ENCODE measurements at places on chromosomes 4 and X.

DNA sequence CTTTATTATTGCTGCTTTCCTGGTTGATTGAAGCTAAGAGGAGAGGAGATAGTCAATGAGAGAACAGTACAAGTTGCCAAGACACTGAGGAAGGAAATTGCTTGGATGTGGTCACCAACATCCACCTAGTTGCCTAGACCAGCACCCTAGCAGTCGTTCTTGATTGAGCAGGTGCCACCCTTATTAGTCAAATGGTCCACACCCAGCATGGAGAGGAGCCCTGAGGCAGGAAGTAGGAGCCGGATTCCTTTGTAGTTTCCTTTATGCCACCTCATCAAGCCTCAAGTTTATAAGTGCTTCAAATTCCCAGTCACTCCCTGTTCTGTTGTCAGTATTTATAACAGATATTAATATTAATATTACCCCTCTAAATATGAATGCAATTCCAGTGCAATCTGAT lies 19.1 kb downstream of the PAGE2 start:
- H3K27me3 ChIP-seq, result no peaks in the 10 kb centered on the region
- H3K27ac ChIP-seq, result no peak overlapping the region
- DNase-seq, result no peak
- H3K4me3 ChIP-seq, result no peak overlapping the region

DNA sequence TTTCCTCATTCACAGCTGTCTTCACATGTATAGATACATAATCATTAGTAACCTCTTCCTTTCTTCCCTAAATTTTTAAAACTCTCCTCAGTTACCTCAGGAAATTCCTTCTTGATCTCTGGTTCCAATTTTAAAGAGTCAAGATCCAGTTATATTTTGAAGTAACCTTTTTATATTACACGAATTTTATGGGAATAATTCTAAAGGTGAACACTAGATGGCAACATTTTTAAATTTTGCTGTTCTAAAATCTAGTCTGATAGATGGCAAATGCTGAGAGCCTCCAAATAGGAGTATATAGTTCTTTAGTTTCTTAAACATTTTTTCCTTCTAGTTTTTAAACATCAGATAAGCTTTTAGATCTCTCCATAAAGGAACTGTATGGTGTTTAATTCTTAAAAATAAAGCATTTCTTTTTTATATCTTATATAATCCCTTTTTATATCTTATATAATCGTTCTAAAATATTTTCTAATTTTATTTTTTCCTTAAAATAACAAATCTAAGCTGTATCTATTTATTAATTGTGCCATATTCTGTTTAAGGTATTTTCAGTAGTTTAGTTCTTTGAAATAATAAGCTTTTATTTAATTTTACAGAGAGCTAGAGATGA lies 37.9 kb upstream of the PAPSS1 start:
- H3K27me3 ChIP-seq, result peaks cover 5% of the 10 kb centered on the region
- no peak overlapping the region for H3K4me3 ChIP-seq
- DNase-seq, result no peak
- H3K36me3 ChIP-seq, result no peaks in the 10 kb centered on the region

DNA sequence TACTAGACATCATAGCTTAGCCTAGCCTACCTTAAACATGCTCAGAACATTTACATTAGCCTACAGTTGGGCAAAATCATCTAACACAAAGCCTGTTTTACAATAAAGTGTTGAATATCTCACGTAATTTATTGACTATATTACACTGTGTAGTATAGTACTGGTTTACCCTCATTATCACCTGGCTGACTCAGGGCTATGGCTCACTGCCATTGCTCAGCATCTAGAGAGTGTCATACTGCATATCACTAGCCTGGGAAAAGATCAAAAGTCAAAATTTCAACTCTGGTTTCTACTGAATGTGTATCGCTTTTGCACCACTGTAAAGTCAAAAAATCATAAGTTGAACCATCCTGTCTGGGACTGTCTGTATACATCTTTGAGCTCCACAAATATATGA lies 78.6 kb downstream of the CEP44 start:
- H3K36me3 ChIP-seq, result no peaks in the 10 kb centered on the region
- peaks cover 15% of the 10 kb centered on the region for H3K27me3 ChIP-seq
- no peak overlapping the region for H3K27ac ChIP-seq
- no peak overlapping the region for H3K4me3 ChIP-seq
- peaks cover 4% of the 10 kb centered on the region for H3K4me1 ChIP-seq

DNA sequence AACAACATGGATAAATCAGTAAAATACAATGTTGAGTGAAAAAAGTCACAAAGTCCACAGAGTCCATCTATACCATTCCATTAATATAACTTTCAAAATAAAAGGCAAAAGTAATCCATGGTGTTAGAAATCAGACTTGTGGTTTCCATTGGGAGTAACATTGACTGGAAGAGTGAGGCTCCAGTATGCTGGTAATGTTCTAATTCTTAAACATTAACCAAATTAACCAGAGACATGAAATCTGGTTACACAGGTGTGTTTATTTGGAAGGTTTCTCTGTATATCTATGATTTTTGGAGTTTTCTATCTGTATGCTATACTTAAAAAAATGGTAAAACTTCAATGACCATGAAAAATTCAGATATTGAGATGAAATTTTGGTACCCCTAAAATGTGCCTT lies 42.6 kb downstream of the SULT1B1 start:
- H3K27me3 ChIP-seq, result no peaks in the 10 kb centered on the region
- DNase-seq, result no peak
- H3K4me1 ChIP-seq, result peaks cover 6% of the 10 kb centered on the region
- no peak overlapping the region for H3K27ac ChIP-seq
- H3K36me3 ChIP-seq, result peaks cover under 1% of the 10 kb centered on the region
- no peak overlapping the region for H3K4me3 ChIP-seq

DNA sequence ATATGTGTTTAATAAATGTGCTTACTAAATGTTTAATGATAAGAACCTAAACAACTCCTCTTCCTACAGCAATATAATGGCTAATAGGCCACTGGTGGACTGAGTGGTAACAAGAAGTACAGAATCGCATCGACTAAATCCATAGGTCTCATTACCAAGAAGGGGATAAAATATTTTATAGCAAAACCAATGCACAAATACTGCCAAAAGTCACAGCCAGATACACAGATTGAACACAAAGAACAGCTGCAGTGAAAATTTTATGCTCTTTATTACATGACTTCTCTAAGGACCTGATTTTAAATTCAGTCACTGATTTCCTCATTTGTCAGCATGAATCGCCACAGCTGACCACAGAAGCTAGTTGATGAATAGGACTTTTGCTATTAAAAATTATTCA lies 285.4 kb downstream of the DHX15 start:
- H3K4me3 ChIP-seq, result no peak overlapping the region
- H3K4me1 ChIP-seq, result no peaks in the 10 kb centered on the region
- no peak for DNase-seq
- peaks cover 6% of the 10 kb centered on the region for H3K27me3 ChIP-seq
- no peaks in the 10 kb centered on the region for H3K36me3 ChIP-seq
- H3K27ac ChIP-seq, result no peak overlapping the region

- no peak for DNase-seq
- H3K27me3 ChIP-seq, result no peaks in the 10 kb centered on the region
- H3K4me1 ChIP-seq, result no peaks in the 10 kb centered on the region
- H3K4me3 ChIP-seq, result no peak overlapping the region
- H3K36me3 ChIP-seq, result no peaks in the 10 kb centered on the region
- no peak overlapping the region for H3K27ac ChIP-seq
Measured at GRCh38 chr4:19230906-19231545, 1020.7 kb upstream of the SLIT2 start.

DNA sequence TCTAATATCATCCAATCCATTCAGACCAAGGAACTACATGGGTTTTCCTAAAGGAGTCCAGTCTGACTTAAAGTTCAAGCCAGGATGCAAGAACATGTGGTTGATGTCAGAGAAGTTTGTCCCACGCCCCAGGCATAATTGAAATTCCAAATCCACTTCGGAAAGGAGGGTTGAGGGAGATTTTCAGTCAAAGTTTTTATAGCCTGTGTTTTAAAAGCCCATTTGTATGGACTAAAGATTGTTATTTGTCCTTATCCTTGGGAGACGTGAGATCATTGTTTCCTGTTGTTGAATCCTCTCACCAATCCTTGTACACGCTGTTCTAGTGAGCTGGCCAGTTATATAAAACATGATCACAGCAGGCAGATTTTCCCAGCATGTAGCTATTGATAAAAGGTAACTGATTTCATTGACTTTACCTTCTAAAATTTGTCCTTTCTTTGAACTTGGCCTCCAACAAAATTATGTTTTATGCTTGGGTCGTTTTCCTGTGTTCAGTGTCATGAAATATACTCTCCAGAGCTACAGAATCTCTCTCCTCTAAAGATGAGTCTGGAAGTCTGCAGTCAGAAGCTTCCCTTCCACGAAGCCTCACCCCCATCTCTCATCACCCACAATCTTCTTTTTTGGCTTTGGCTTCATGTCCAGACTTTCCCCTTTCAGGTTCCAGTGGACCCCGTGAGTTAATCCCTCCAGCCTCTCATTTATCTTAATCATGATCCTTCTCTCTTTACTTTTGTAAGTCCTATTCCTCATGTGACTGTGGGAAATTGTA lies 92.9 kb downstream of the ATP10D start:
- H3K27ac ChIP-seq, result no peak overlapping the region
- no peaks in the 10 kb centered on the region for H3K27me3 ChIP-seq
- H3K4me3 ChIP-seq, result no peak overlapping the region
- peaks cover 7% of the 10 kb centered on the region for H3K36me3 ChIP-seq
- no peaks in the 10 kb centered on the region for H3K4me1 ChIP-seq

GRCh38 chr4:42489095-42489494 lies 91.8 kb downstream of the SHISA3 start:
- no peaks in the 10 kb centered on the region for H3K27me3 ChIP-seq
- H3K27ac ChIP-seq, result no peak overlapping the region
- H3K36me3 ChIP-seq, result no peaks in the 10 kb centered on the region
- H3K4me3 ChIP-seq, result no peak overlapping the region
- no peak for DNase-seq

GRCh38 chr4:91984466-91984865 lies 319.3 kb upstream of the GRID2 start:
- H3K27ac ChIP-seq, result no peak overlapping the region
- H3K36me3 ChIP-seq, result no peaks in the 10 kb centered on the region
- H3K4me1 ChIP-seq, result no peaks in the 10 kb centered on the region
- no peaks in the 10 kb centered on the region for H3K27me3 ChIP-seq
- DNase-seq, result no peak
- no peak overlapping the region for H3K4me3 ChIP-seq

DNA sequence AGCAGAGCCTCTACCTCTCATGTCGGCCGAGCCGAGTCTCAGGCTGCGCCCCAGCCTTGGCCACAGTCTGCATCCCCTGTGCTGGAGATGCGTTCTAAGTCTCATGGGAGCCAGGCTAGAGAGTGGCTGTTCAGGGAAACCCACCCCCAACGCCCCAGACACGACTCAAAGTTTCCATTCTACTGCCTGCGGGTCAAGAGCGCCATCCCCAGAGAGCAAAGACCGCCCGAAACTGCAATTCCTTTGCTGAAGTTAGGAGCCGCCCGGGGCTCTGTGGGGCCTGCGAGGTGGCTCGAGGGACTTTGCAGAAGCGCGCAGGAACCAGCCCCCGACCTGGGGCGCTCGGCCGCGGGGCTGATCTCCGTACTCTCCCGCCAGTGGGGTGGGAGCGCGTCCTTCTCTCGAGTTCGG lies 10.0 kb upstream of the ELF4 start:
- peak overlapping the region; percentile 61 for H3K4me3 ChIP-seq
- H3K27me3 ChIP-seq, result no peaks in the 10 kb centered on the region
- H3K36me3 ChIP-seq, result peaks cover 2% of the 10 kb centered on the region
- peak; percentile 44 for DNase-seq

DNA sequence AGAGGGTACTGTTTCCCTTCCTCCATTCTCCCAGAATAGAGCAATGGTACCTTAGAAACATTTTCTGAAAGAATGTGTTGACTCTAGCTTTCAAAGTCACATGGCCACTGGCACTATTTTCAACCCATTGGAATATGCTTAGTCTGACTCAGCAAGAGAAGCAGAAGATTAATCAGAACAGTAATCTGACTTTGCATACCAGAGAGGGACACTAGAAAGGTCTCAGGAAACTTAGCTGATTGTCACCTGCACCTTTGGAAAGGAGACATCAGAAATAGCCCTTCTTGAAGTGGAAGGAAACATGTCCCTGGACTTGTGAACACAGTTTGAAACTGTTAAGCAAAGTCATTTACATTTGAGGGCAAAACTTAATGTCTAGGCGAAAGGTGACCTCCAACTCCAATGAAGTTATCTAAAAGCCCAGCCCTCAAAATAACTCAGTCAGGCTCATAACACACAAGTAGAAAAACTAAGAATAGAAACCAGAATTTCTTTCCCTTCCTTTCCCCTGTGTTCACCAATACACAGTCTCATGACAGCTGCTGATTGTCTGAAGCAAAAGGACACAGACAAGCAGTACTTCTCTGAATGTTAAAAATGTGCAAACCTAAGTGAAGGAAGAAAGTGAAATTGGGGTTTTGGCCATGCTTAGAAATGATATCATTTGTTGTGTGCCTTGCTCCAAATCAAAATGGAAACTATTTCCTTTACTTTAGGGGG lies 270.8 kb downstream of the GRIA3 start:
- H3K4me3 ChIP-seq, result no peak overlapping the region
- no peaks in the 10 kb centered on the region for H3K36me3 ChIP-seq
- H3K27ac ChIP-seq, result no peak overlapping the region
- H3K4me1 ChIP-seq, result no peaks in the 10 kb centered on the region
- no peak for DNase-seq
